Esophagus squamous epithelium (tissue), 5 donors: ENCODE measurements at places on chromosomes 16 and 17.

DNA sequence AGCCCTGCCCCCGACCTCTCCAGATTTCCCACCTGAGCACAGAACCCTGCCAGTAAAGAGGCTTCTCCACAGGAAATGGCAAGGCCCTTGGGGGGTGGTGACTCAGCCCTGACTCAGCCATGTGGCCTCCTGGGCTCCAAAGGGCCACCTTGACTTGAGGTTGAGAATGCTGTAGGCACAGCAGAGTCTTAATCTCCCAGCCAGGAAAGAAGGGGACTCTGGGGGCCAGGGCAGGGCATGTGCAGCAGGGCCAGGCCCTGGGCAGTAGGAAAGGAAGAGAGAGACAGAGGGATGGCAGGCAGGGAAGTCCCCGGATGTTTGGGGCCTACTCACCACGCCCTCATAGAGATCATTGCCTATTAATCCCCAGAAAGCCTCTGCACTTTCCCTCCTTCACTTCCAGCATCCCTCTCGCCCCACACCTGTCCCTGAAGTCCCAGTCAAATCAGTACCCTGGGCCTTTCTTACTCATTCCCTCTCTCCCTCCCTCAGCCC, 4.8 kb upstream of the ITGA3 start:
- no peak for DNase-seq

GRCh38 chr16:51407921-51408320, 256.9 kb upstream of the SALL1 start:
- DNase-seq: no peak

DNA sequence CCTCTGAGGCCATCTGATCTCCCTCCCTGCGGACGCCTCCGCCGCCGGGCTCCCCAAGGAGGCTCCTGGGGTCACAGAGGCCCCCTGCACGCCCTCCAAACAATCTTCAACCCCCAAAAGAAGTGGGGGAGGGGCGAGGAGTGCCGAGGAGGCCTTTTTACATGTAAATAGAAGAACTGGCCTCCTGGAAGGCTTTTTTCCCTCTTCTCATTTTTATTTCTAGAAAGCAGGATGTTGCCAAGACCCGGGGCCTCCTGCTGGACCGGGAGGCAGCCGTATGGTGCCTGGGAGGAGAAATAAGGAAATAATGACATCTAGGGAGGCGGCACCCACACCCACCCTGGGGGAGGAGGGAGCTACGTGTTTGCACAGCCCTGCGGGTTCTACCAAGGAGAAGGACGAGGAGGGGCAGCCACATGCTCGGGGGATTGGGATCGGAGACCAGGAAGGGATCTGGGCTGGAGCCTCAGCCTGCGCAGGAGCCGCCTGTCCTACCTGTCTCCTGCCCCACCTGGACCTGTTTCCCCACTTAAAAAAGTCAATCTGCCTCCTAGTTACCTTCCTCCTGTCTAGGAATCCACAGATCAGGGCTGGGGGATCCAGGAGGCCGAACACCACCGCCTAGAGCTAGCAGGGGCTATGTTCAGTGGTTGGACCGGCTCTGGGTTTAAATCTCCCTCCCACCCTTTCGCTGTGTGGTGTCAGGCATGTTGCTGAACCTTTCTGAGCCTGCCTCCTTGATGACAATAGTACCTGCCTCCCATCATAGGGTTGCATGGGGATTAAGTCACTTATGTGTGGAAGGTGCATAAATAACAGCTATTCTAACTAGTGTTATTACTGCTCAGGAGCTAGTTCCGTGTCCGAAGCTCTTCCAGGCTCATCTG, 175.7 kb upstream of the GSE1 start:
- no peak for DNase-seq

- no peak for DNase-seq
Measured at GRCh38 chr16:50602531-50603205, 54.5 kb downstream of the NKD1 start.

- DNase-seq: no peak
Measured at GRCh38 chr17:61689610-61690180, 98.7 kb upstream of the NACA2 start.

GRCh38 chr17:3913531-3914311, 2.5 kb downstream of the P2RX1 start:
- no peak for DNase-seq

DNA sequence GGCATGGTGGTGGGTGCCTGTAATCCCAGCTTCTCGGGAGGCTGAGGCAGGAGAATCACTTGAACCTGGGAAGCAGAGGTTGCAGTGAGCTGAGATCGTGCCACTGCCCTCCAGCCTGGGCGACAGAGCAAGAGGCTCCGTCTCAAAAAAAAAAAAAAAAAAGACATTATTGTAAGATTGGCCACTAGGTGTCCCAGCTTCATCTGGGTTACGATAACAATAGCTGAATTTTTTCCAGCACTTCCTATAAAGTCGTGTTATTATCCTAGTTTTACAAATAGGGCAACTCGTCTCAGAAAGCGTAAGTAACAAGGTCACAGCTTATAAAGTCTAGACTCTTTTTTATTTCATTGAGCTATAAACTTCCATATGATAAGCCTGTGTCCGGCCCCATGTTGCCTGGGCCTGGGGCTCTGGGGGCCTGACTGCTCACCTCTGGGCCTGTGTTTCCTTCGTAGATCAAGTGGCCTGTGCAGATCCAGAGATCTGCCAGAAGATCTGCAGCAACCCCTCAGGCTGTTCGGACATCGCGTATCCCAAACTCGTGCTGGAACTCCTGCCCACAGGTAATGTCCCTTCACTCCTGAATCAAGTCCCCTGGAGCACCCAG, 60.5 kb downstream of the SLC5A11 start:
- no peak for DNase-seq

GRCh38 chr16:84323606-84324005, 28.9 kb downstream of the WFDC1 start:
- DNase-seq: no peak

DNA sequence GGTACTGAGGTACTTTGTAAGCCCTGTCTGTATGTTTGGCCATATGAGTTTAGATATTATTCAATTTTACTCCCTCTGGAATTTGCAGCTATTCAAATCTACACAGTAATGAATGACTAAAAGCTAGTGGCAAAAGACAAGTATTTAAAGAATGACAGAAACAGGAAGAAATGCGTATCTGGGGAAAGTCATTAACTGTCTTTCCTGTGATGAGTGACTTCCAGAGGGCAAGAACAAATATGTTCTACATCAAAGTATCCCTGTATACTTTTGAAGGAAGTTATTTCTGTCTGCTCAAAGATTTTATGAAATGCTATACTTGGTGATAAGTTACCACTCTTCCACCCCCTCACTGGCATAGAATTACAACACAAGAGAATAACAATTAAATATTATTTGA, 489.3 kb upstream of the SOX9 start:
- no peak for DNase-seq

- DNase-seq: no peak
Measured at GRCh38 chr16:52460639-52461178, 86.2 kb downstream of the TOX3 start.

DNA sequence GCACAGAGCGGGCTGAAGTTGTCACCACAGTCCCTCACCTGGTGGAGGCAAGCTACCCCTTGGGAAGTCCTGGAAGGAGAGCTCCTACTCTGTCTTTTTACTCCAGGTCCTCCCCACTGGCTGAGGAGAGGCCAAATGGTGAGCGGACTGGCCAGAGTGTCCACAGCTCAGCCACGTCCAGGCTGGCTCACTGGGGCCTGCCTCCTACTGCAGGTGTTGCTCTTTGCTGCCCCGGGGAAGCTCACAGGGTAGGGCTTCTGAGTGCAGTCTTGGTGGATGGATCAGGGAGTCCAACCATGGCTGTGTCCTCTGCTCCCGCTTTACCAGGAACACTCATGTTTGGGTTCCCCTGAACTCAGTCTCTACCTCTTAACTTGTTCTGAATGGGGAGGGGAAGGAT, 2.7 kb downstream of the B9D1 start:
- DNase-seq: no peak

DNA sequence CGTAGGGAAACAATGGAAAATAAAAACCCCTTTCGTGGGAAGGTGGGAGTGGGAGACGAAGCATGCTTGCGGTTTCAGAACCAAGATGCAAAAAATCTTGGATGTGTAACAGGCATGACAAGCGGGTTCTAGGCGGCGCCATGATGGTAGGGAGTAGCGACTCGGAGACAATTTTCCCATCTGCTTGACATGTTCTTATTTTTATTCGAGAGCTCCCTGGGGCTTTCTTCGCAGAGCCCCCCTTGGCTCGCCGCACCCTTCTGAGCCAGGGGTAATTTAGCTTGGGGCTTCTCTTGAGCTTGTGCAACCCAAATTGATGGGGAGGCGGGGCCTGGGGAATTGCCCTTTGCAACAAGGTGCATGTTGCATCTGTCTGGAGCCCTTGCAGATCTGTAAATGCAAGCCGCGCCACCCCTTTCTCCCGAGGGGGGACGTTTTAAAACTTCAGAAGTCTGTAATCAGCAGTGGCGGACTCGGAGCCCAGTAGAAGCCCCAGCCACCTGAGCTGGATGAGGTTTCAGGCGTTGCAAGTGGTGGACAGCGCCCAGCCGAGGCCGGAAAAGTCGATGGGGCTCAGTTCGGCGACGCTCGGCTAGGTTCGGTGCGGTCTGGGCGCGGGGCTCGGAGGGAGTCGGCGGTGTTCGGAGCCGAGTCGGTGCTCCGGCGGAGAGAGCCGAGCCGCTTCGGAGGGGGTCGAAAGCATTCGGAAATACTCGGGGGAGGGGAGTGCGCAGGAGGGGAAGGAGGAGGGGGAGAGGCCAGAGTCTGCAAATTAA, 2.9 kb downstream of the GNAO1 start:
- no peak for DNase-seq

DNA sequence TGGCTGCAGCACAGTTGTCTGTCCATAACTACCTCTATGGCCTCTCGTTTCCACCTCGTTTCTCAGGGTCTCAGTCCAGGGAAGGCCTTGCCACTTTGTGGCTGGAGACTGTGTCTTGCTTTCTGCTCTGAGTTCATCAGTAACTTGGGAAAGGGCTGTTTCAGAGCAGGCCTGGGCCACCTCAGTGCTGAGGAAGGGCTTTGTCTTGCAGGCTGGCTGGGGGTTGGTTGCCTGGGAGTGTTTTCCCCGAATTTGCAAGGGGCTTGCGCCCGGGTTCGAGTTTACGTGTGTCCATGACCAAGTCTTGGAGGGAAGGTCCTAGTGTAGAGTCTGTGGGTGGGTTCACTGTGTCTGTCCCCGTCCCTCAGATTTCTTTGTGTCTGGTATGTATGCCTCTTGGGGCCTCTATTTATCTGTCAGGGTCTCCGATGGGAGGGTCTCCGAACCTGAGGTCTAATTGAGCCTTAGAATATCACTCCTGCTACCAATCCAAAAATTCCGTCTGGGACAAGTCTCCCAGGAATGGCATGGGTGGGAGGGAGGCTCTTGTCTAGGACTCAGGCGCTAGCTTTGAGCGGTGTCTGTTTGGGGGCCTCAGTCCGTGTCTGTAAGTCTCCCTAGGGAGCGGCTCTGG, 594 bp upstream of the TGFB1I1 start:
- no peak for DNase-seq

- no peak for DNase-seq
Measured at GRCh38 chr16:1367486-1368174, 15.9 kb downstream of the GNPTG start.

DNA sequence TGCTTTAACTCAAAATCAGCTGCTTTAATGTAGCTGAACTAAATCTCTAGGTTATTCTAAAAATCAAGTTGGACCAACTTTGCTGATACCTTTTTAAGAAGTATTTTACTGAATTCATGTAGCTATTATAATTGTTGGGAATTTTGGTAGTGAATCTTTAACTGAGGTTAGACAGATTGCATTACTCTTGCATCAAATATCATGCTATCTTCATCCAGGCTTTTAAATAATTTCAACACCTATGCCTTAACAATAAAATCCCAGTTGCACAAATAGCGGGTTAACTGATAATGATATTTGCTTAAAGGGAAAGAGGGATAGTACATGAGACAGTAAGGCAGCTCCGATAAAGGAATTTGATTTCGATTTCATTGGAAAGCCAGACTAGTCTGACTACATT, 241.3 kb upstream of the TBX2 start:
- no peak for DNase-seq

DNA sequence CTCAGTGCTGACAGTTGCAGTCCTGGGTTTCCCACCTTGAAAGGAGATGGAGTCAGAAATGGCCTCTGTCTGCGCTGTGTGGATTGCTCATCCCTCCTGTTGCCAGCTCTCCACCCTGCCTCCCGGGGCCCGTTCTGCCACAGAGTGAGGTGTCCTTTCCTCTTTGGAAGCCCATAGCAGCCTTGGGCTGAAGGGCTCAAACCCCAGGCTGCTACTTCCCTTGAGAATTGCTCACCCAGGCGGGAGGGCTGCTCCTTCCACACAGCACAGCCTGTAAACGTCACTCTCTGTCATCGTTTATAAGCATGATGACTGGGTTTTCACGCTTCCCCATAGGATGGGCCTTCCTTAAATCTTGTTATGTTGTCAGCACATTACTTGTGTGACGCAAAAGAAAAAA, 62.7 kb downstream of the FOXK2 start:
- DNase-seq: no peak

GRCh38 chr17:36994438-36994837, 45.7 kb downstream of the AATF start:
- DNase-seq: no peak

GRCh38 chr16:58035356-58036170, 10.0 kb downstream of the MMP15 start:
- no peak for DNase-seq

- no peak for DNase-seq
Measured at GRCh38 chr17:66135896-66136295, 56.0 kb downstream of the CEP112 start.

DNA sequence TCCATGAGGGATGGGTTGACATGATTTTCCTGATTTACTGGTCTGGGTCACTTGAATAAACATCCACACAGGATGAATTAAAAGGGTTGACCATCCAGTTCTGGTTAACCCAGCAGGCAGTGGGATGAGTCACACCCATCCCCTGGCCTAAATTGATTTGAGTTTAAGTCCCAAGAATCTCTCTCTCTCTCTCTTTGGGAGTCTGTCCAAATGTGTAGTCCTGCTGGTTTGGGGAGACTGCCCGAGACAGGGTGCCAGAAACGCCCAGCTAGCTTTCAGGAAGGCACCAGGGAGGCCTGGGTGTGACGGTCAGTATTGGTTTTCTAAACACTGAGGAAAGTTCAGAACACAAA, 38.8 kb downstream of the SCPEP1 start:
- DNase-seq: no peak

GRCh38 chr17:50939795-50940684, 73.9 kb upstream of the TOB1 start:
- no peak for DNase-seq

GRCh38 chr17:70098030-70098429, 23.0 kb downstream of the KCNJ16 start:
- no peak for DNase-seq

- DNase-seq: no peak
Measured at GRCh38 chr17:7499161-7499560, 15.0 kb downstream of the POLR2A start.
